ENCODE measurements at places on chromosomes 2 and 18.

- peak; percentile 62 for DNase-seq
Observed at GRCh38 chr18:30889519-30890301, 152.8 kb downstream of the DSC3 start.

DNA sequence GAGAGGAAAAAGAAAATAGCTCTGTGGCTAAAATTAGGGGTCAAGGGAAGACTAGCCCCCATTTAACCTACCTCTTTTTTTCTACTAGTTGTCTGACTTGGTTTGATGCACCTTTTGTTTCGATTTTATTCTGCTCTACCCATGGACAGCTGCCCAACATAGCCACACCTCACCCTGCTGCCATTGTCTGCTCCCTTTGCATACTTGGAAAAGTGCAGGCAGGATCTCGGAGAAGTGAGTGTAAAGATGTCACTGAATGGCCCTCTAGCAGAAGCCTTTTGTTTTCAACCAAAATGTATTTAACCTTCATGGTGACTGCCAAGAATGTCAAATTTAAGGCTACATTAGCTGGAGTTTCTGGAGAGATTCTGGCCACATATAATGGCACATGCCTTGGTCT lies 62.9 kb downstream of the SETBP1 start:
- no peak for DNase-seq

GRCh38 chr2:70974592-70974991 lies 3.8 kb upstream of the ANKRD53 start:
- DNase-seq, result no peak

DNA sequence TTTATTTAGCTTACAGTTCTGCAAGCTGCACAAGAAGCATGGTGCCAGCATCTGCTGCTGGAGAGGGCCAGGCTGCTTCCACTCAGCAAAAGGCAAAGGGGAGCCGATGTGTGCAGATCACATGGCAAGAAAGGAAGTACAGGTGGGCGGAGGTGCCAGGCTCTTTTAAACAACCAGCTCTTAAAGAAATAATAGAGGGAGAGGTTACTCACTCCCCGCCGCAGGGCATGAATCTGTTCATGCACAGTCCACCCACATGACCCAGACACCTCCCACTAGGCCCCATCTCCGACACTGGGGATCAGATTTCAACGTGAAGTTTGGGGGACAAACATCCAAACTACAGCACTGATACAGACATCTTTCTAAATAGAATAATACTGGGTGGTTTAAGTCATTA lies 105.8 kb downstream of the MTCL1 start:
- DNase-seq, result no peak

DNA sequence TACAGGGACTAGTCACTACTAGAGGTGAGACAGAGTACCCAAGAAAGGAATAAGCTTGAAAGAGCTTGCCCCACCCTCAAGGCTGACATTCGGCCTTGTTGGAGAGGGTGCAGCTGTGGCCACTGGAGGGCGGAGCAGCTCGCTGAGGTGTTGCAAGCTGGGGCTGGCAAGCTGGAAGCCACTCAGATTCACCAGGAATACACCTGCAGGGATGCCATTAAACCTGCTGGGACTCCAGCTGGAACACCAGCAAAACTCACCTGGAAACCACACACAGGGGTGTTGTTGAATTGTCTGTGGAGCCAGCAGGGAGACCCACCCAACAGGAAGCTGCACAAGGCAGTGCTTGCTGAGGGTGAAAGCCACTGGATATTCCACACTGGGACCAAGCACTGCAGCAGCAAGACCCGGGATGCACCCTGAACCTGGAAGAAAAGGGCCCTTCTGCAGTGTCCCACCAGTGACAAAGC lies 26.1 kb downstream of the KCTD18 start:
- DNase-seq, result no peak
